ENCODE measurements at places on chromosomes 12 and 14. TPM values are rescaled to one million over a fixed set of nuclear protein-coding genes. Genes with fewer than 3 reads are reported as not detected.
A peak's percentile ranks its signal among the peaks of the same experiment; 100 is the strongest.

ANKRD13A gene
- 46.6 TPM for polyA plus RNA-seq

GRCh38 chr12:12689647-12690300 is 6.2 kb downstream of the GPR19 start:
- H3K4me3 ChIP-seq = no peak overlapping the region
- no peaks in the 10 kb centered on the region for H3K27me3 ChIP-seq
- no peak overlapping the region for H3K27ac ChIP-seq
- H3K4me1 ChIP-seq = no peaks in the 10 kb centered on the region
- DNase-seq = no peak

DNA sequence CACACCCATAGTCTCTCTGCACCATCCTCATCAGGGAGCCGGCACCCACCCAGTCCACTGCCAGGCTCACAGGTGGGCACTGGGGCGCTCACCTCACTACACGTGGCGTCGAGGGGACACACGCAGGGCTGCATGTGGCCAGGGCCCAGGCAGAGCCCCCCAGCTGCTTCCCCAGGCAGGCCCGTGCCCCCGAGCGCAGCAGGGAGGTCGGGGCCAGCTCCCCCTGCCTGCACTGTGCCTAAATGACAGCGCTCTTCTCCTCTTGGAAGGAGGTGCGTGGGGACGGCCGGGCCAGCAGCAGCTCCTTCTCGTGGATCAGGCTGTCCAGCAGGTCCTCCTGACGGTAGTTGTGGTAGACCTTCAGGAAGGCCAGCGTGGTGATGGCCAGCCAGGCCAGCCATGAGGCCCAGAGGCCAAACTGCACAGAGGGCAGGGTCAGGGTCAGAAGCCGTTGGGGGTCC is 11.3 kb downstream of the TMEM179 start:
- no peak overlapping the region for H3K27ac ChIP-seq
- H3K36me3 ChIP-seq = no peaks in the 10 kb centered on the region
- no peak for DNase-seq
- no peak overlapping the region for H3K4me3 ChIP-seq
- H3K27me3 ChIP-seq = no peaks in the 10 kb centered on the region
- no peaks in the 10 kb centered on the region for H3K4me1 ChIP-seq

FAM181A gene
- not detected for polyA plus RNA-seq

DNA sequence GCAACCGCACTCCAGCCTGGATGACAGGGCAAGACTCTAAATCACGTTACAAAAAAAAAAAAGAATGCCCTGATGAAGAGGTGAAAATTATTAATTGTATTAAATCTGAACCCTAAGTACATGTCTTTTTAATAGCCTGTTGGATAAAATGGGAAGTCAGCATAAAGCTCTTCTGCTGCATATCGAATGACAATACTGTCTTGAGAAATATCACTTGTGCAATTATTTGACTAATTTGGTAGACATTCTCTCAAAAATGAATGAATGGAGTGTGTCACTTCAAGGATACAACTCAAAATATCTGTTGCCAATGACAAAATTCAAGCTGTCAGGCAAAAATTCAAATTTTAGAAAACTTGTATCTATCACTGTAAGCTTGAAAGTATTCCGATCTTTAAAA is 38.9 kb downstream of the DNAI7 start:
- DNase-seq = no peak
- H3K4me3 ChIP-seq = no peak overlapping the region
- H3K27ac ChIP-seq = no peak overlapping the region
- no peaks in the 10 kb centered on the region for H3K36me3 ChIP-seq
- H3K4me1 ChIP-seq = no peaks in the 10 kb centered on the region

DNA sequence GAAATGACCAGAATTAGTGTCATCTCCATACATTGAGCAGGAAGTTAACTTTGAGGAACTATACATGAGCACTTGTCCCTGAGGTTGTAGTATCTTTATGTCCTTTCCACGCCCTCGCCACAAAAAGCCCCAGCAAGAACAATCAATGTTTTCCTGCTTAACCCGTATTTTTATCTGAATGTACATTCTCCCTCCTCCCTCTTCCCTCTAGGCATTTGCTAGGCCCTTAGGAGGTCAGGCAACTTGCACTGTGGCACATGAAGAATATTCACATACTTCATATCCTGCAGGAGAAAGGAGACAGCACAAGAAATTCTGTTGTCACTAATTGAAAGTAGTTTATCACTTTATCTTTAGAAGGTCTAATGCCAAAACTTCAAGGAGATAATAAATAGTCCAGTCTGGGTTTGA is 18.1 kb upstream of the DUSP6 start:
- H3K27ac ChIP-seq = no peak overlapping the region

DNA sequence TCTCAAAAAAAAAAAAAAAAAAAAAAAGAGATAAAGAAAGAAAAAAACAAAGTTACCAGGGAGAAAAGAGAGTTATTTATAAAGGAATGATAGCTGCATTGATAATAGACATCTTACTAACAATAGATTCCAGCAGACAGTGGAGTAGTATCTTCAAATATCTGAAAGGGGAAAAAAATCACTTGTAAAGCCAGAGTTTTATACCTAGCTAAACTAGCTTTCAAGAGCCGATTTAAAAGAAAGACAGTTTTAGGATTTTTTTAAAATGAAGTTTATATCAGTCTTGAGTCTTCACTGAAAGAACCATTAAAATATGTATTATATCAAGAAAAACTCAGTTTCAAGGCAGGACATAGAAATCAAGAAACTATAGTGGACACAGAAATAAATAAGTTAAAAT is 262.4 kb downstream of the ZFP36L1 start:
- H3K4me1 ChIP-seq = peaks cover 7% of the 10 kb centered on the region
- H3K27me3 ChIP-seq = no peaks in the 10 kb centered on the region
- no peak overlapping the region for H3K4me3 ChIP-seq
- DNase-seq = no peak
- no peaks in the 10 kb centered on the region for H3K36me3 ChIP-seq
- H3K27ac ChIP-seq = no peak overlapping the region

OR4K5 gene
- polyA plus RNA-seq = not detected

TAS2R7 gene
- polyA plus RNA-seq = not detected

DNA sequence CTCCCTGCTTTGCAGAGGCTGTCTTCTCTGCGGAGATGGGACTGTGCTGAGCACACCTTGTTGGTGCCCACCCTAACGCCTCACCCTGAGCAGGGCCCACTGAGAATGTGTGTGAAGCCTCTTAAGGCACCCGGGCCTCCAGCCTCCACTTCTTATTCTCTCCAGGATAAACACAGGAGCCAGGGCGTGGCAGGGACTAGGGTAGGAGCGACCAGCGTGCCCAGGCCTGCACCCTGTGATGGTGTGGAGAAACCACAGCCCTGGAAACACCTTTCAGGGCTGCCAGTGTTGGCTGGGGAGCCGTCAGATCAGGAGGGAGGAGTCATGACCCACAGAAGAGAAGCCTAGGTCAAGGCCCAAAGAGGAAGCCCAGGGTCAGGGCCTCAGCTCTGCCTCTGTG is 41.3 kb downstream of the VDR start:
- H3K36me3 ChIP-seq = no peaks in the 10 kb centered on the region
- no peaks in the 10 kb centered on the region for H3K27me3 ChIP-seq
- peak; percentile 51 for DNase-seq
- no peaks in the 10 kb centered on the region for H3K4me1 ChIP-seq

DNA sequence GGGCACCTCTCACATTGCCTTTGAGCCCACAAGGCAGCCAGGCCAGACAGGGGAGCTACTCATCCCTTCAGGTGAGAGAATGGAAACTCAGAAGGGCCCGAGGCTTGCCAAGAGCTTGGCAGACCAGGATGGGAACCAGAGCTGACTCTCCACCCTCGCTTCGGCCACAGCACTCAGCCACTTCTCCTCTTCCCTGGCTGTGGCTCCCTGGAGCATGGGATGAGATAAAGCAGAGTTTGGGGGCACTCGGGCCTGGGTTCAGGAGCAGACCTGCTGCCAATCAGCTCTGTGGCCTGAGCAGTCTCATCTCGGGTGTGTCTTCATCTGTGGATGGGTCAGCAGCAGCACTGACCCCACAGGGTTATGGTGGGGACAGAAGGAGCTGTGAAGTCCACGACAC is 20.0 kb upstream of the CCDC85C start:
- no peaks in the 10 kb centered on the region for H3K36me3 ChIP-seq
- H3K27ac ChIP-seq = no peak overlapping the region
- H3K4me1 ChIP-seq = no peaks in the 10 kb centered on the region

ISM2 gene
- not detected for polyA plus RNA-seq

GRCh38 chr14:46215801-46216200 is 435.8 kb downstream of the RPL10L start:
- DNase-seq = no peak
- no peaks in the 10 kb centered on the region for H3K36me3 ChIP-seq
- H3K27me3 ChIP-seq = no peaks in the 10 kb centered on the region

GAPDH gene
- polyA plus RNA-seq = 1,680 TPM

DNA sequence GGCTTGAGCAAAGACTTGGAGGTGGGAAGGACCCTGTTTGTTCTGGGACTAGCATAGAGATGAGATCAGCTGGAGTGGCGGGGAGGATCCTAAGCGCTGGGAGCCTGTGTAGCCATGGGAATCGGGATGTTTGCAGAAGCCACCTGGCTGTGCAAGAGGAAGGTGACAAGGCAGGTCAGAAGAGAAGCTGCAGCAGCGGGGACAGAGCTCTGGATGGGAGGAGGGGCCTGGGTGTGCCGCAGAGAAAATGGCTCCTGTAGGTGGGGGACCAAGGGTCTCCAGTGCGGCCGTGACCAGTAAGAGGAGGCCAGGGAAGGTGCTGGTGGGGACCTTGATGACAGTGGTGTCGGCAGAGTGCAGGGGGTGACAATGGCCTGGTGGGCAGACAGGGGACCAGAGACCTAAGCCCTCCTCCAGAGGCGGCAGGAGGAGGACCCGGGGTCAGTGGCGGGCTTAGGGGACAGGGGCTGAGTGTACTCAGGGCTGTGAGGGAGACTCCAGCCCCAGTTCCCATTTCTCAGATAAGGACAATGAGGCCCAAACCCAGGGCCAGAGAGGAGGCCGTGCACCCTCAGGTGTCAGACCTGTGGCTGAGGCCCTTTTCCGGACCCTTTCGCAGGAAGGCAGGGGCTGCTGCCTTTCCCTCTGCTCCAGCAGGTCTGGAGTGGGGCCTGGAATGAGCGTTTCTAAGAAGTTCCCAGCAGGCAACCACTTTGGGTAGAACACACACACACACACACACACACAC is 206.6 kb upstream of the RTL1 start:
- no peaks in the 10 kb centered on the region for H3K27me3 ChIP-seq
- H3K36me3 ChIP-seq = no peaks in the 10 kb centered on the region
- H3K4me3 ChIP-seq = no peak overlapping the region
- DNase-seq = peak; percentile 57
- no peaks in the 10 kb centered on the region for H3K4me1 ChIP-seq

- peak overlapping the region; percentile 82 for H3K27ac ChIP-seq
- peaks cover 2% of the 10 kb centered on the region for H3K36me3 ChIP-seq
- H3K4me3 ChIP-seq = peak overlapping the region; percentile 63
- H3K4me1 ChIP-seq = peaks cover 60% of the 10 kb centered on the region
Measured at GRCh38 chr14:23307146-23307530, 505 bp downstream of the BCL2L2 start.

KCNMB4 gene
- 1.2 TPM for polyA plus RNA-seq

CLEC7A gene
- 11.7 TPM for polyA plus RNA-seq

- no peaks in the 10 kb centered on the region for H3K36me3 ChIP-seq
- peak overlapping the region; percentile 27 for H3K4me3 ChIP-seq
- peak overlapping the region; percentile 84 for H3K27ac ChIP-seq
- no peaks in the 10 kb centered on the region for H3K27me3 ChIP-seq
- DNase-seq = peak; percentile 82
Measured at GRCh38 chr14:104676694-104677511, 12.5 kb upstream of the INF2 start.
